ENCODE measurements at places on chromosomes 11 and 22. TPM values are rescaled to one million over a fixed set of nuclear protein-coding genes. Genes with fewer than 3 reads are reported as not detected.

DRD4 gene
- 0.86 TPM for polyA plus RNA-seq

ANO5 gene
- 10.7 TPM for polyA plus RNA-seq

GRCh38 chr22:19420321-19420720 is 11.2 kb downstream of the HIRA start:
- DNase-seq: no peak

MOGAT2 gene
- polyA plus RNA-seq: not detected

BRSK2 gene
- polyA plus RNA-seq: 1.3 TPM

GRCh38 chr11:104152941-104153505 is 10.9 kb downstream of the PDGFD start:
- DNase-seq: no peak

DNA sequence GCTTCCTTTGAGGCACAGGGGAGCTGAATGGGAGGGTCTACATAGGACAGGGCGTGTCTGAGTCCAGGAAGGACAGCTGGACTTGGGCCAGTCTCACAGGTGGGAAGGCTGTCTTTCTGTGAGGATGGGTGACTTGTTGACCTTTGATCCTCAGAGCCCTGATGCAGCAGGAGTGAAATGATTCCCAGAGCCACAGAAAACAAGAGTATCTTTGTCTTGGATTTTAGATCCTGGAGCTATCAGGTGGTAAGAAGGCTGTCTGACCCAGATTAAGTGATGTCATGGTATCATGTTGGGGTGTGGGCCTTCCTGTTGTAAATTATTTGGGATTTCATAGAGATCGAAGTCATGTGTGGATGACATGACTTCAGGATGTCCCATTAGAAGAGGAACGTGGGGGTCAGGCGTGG is 15.0 kb downstream of the PTPRJ start:
- DNase-seq: no peak

DNA sequence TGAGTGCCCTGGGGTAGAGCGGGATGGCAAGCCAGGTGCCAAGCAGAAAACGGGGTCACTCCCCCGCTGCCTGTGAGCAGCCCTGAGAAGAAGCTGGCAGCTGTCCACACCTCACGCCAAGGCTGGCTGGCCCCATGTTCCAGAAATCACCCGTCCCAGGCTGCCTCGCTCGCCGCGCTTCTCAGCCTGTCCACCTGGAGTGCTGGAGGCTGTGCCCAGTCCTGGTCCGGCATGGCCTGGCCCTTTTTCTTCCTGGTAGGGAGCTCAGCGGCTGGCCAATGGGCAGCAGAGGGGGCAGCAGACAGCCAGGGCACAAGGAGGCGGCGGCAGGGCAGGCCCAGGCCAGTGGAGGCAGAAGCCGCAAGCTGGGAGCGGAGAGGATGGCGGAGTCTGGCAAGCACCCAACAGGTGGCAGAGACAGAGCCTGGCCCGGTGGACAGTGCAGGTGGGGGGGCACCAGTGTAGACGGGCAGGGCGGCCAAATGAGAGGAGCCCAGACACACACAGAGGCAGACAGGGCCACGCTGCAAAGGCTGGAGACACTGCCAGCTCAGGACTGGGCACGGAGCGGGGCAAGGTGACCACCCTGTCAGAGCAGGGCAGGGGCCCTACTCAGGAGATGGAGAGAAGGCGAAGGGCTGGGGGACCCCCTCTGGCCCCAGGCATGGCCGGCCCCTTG is 37.2 kb upstream of the TH start:
- DNase-seq: no peak

OTUB1 gene
- 48.0 TPM for polyA plus RNA-seq

LRRC74B gene
- polyA plus RNA-seq: 0.17 TPM

- DNase-seq: no peak
Measured at GRCh38 chr11:69040581-69041260, 8.0 kb upstream of the TPCN2 start.
